ENCODE measurements at places on chromosomes 12 and 14. TPM values are rescaled to one million over a fixed set of nuclear protein-coding genes. Genes with fewer than 3 reads are reported as not detected.

DNA sequence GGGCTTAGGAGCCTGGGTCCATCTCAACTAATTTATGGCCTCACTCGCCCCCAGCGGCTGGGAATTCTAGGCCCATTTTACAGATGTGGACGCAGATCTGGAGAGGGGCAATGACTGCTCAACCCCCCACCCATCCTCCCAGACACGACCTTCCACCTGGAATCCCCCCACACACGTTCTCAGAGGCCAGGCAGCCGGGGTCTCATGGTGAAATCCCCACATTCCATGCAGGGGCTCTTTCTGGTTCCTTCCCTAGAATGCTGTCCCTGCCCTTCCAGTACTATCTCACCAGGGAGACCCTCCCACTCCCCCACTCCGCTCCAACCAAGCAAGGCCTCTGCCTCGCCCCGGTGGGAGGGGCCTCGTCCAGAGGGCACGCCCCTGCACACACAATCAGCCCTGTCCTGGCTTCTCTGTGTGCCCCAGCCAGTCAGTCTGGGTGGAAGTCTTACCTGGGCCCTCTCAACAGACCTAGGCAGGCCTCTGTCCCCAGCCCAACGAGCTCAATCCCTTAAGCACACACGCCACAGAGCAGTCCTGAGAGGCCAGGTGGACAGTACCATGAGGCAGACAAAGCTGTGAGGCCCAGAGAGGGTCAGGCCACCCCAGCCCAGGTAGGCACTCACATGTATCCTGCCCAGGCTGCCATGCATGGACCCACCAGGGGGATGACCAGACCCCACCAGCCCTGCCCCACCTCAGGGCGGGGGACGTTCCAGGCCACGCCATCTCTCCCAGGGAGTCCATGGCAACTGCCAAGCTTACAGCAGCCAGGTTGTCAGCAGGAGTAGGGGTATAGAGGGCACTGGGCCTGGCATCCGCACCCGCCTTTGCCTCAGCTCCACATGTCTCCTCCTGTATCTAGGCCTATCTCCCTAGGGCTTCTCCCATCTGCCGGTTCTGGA is 1.3 kb upstream of the ANKRD9 start:
- peak overlapping the region; percentile 84 for H3K27ac ChIP-seq
- peaks cover 9% of the 10 kb centered on the region for H3K36me3 ChIP-seq
- peaks cover 19% of the 10 kb centered on the region for H3K4me1 ChIP-seq
- peak overlapping the region; percentile 70 for H3K4me3 ChIP-seq
- no peaks in the 10 kb centered on the region for H3K27me3 ChIP-seq

- no peaks in the 10 kb centered on the region for H3K4me1 ChIP-seq
- H3K27me3 ChIP-seq: no peaks in the 10 kb centered on the region
- DNase-seq: no peak
- no peaks in the 10 kb centered on the region for H3K36me3 ChIP-seq
- H3K27ac ChIP-seq: no peak overlapping the region
- H3K4me3 ChIP-seq: no peak overlapping the region
Measured at GRCh38 chr12:107600581-107601144, 84.9 kb upstream of the PWP1 start.

- H3K4me1 ChIP-seq: peaks cover 10% of the 10 kb centered on the region
- H3K36me3 ChIP-seq: no peaks in the 10 kb centered on the region
- no peaks in the 10 kb centered on the region for H3K27me3 ChIP-seq
- H3K4me3 ChIP-seq: no peak overlapping the region
Measured at GRCh38 chr14:53010193-53011040, 59.6 kb upstream of the FERMT2 start.

Gene LRRC10
- not detected for total RNA-seq

Gene OR9K2
- not detected for total RNA-seq
